ENCODE measurements at places on chromosomes 6 and 20.

DNA sequence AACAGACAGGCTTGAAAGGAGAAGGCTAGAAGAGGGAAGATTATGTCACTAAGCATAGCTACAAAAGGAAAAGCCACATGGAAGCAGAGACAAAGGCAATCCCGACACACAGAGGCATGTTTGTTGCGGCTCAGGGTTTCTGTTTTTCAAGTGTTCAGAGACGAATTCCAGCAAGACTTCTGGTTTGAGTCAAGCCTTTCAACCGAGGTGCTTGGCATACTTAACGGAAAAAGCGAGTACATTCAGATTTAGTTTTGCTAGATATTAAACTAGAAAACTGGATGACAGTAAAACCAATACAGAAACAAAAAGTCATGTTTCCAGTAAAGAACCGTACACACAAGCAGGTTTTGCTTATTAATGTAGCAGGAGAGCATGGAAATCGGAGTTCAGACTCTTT lies 27.2 kb downstream of the MCUR1 start:
- DNase-seq, result no peak

DNA sequence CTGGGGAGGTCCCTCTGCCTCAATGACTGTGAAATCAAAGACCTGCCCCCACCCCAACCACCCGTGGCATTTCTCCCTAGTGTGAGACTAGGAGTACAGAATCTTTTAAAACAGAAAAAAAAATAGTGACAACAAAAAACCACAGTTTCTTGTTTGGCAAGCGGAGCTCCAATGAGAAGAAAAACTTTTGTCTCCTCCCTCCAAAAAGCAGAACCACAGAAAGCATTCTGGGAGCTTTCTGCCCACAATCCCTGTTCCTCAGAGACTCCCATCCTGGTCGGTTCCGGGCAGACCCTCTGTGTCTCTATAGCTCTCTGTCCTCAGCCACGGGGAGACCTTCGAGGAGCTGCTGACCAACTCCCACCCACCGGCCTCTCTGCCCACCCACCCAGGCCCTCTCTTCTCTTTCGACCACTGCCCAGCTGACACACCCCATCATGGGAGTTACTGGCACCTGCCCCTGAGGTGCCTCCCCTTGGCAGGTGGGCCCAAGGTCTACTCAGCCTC lies 4.9 kb downstream of the PREX1 start:
- DNase-seq, result no peak

GRCh38 chr6:17600527-17601385 lies 654 bp downstream of the FAM8A1 start:
- DNase-seq, result no peak

GRCh38 chr20:21104921-21105320 lies 1.2 kb downstream of the LINC00237 start:
- no peak for DNase-seq

DNA sequence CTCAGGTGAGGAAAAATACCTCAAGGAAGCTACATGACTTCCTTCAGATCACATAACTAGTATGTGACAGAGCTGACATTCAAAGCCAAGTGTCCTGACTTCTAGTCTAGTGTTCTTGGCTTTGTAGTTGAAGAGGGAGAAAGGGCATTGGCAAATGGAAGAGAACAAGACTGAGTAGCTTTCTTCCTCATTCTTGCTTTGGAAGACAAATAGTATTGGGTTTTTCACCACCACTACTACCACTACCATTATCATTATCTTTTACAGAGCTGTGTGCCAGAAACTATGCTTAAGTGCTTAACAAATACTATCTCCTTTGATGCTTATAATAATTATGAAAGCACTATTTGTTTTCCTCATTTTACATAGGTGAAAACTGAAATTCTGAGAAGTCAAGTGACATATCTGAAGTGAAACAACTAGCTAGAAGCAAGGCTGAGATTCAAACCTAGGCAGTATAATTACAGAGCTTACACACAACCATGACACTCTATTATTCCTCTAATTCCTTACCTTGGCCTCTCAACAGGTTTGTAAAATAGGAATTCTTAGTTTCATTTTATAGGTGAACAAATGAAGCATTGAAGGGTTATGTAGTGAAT lies 6.8 kb downstream of the ACSS2 start:
- DNase-seq, result no peak

- DNase-seq, result no peak
Measured at GRCh38 chr6:44567406-44567805, 179.9 kb downstream of the CDC5L start.

GRCh38 chr6:170210026-170210390 lies 80.9 kb downstream of the DLL1 start:
- no peak for DNase-seq

DNA sequence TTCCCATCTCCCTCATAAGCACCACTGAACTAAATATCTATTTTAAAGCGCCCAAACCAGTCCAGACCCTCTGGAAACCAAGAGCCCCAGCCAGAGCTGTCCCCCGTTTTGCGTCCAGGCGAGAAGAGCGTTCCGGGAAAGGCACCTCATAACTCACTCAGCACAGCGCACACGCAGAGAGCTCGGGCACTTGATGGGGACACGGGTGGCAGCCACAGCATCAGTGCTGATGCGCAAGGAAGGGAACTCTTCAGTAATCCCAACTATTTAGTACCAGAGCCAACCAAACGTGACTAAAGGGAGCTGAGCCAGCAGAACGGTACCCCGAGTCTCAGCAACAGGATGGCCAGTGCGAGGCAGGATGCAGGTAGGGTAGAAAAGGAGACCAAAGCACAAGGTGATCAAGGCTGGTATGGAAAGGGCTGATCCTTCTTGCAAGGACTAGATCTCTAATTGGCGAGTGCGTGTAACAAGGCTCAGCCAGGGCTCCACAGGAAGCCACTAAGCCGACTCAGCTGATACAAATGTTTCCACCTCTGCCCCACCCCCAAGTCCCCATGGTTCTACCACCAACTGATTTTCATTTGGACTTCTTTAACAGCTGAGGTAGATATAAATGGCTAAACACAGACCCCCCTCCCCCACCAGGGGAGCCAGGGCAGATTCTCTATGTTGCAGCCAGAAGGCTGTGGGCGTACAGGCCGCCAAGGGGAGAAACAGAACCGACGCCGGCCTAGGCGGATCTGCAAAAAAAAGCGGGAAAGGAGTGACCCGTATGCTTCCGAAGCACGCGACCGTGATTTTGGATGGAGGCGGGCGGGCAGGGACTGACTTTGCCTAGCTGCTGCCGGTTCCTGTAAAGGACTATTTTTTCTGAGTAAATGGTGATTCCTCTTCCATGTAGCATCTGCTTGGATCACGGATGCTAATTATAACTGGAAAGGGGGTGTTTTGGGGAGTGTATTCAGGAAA lies 183.5 kb upstream of the COL21A1 start:
- no peak for DNase-seq

DNA sequence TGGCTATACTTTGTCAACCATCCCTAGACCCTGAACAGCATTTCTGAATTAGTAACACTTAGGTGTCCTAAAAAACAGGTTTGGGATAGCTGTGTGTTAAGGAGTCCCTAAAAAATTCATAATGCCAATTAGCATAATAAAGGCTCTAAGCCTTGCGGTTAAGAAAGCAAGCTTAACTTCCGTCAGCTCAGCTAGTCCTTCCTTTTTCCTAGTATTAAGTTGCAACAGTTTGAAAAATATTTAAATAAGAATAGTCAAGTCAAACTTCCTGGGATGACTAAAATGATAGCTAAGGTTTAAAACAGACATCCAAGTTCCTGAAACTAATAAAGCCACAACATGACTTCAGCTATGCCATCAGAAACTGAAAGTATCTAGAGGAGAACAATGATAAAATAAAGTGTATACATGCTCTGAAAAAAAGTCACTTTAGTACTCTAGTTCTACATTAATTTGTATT lies 3.5 kb downstream of the AKIRIN2 start:
- no peak for DNase-seq

DNA sequence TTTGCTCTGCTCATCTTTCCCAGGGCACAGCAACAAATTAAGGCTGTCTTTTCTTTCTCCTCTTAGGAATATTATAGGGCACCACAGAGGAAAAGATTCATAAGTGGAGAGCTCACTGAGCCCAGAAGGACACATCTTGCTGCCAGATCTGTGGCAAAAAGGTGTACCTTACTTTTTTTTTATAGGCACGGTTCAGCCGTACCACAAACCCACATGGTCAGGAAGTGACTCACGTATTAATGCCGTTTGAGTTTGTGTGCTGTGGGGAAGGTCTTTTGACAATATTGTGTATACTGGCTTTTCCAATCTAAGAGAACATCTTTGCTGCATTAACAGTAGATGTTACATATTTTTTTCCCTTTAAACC lies 28.4 kb downstream of the PAQR8 start:
- DNase-seq, result peak; percentile 26

- DNase-seq, result no peak
Measured at GRCh38 chr6:48560408-48560807, 449.4 kb upstream of the PTCHD4 start.

- no peak for DNase-seq
Measured at GRCh38 chr6:114344971-114345275, 2.1 kb upstream of the HS3ST5 start.

DNA sequence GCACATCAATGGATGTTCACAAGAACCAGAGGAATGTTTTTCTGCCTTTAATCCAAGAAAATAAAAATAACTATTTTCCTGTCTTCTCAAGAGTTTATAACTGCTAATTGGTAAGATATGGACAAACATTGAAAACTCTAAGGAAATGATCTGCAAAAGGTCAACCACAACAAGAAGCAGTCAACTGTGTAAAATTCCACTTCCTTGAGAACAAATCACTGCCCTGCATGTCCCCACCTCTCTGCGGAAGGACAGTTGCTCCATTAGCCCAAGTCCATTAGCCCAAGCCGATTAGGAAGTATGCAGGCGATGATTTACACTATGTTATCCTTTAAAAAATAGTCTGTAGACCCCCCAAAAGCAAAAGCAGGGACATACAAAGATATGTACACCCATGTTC lies 27.6 kb downstream of the SLC22A23 start:
- DNase-seq, result no peak

DNA sequence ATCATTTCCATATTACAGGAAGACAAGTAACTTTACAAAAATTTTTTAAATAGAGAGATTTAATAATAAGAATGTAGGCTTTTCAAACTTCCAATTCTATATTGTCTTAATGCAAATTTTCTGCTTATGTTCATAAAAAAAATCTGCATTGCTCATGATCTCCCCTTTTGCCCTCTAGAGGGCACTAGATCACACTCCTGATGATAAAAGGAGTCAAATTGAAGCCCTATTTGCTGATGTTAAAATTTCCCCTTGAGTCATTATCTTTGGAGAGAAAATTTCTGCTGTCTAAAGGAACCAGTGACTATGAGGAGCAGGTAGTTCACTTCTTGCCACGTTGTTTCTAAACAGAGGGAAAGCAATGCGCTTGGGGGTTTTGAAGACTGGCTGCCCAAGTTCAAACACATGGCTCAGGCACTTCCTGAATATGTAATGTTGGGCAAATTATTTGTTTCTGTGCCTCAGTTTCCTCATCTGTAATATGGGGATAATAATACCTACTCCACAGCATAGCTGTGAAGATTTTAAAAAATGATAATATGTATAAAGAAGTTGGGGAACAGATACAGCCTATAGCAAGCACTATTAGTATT lies 874.2 kb downstream of the TFAP2A start:
- no peak for DNase-seq

- DNase-seq, result no peak
Measured at GRCh38 chr20:35395728-35396127, 16.0 kb downstream of the UQCC1 start.

DNA sequence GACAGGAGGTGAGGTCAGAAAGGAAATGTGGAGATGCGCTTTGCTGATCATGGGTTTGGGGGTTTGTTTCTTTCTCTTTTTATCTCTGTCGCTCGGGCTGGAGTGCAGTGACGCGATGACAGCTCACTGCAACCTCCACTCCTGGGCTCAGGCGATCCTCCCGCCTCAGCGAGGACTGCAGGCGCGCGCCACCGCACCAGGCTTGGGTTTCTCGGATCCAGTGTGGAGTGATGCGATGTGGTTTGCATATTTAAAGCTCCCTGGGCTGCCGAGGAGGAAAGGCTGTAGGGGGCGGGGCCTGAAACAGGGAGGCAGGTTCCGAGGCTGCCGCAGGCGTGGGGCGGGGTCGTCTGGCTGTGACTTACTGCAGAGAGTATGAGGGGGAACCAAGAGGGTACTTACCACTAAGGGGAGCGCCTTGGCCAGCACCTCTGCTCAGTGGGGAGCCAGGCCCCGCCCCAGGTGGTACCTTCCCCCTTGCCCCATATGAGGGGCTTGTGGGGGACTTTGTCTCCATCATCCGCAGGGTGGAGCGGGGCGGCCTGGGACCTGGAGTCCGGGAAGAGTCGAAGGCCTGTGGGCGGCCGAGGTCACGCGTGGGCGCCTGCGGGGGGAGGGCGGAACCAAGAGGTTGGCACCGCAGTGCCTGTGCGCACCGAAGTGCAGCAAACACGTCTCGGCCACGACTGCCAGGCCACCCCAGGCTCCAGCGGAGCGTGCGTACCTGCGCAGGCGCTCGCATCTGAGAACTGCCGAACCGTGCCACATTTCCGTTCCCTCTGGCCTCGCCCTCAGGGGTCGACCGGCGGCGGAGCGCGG lies 12.7 kb upstream of the BAK1 start:
- DNase-seq, result peak; percentile 14

DNA sequence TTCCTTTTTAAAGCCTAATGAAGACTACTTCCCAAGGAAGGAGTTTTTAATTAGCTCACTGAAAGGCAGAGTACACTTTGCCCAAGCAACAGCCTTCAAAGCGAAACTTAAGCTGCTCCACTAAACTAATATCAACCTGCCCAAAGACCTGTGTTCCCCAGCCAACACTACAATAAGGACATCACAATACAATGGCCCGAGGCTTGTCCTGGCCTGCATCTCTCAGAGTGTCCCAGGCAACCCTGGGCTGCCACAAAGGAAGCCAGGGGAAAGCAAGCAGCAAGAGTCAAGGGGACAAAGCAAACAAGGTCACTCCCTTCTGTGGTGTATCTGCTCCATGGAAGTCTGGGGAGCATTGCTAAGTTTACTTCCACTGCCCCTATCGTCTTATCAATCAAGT lies 52.3 kb downstream of the PIGU start:
- DNase-seq, result no peak

DNA sequence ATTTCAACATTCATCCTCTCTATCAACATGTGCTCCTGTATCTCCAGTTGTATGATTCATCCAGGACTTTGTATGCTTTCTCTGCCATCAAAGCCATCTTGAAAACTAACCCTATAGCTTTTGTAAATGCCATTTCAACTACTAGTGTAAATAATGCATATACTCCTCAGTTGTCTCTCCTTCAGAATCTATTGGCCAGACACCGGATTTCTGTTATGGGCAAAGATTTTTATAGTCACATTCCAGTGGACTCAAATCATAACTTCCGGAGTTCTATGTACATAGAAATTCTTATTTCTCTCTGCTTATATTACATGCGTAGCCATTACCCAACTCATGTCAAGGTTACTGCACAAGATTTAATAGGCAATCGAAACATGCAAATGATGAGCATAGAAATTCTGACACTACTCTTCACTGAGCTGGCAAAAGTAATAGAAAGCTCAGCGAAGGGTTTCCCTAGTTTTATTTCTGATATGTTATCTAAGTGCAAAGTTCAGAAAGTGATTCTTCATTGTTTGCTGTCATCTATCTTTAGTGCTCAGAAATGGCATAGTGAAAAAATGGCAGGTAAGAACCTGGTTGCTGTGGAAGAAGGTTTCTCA lies 54.8 kb downstream of the PGM3 start:
- no peak for DNase-seq

GRCh38 chr6:7419065-7419464 lies 29.5 kb downstream of the RIOK1 start:
- DNase-seq, result no peak

Measured in stimulated activated CD8-positive, alpha-beta memory T cell treated with anti-CD3 and anti-CD28 coated beads, Interleukin-2, amount 100 ng/mL, for 1 hour (primary cell).